Daoy (cell line): ENCODE measurements at places on chromosomes 6 and 20. TPM values are rescaled to one million over a fixed set of nuclear protein-coding genes. Genes with fewer than 3 reads are reported as not detected.

GRCh38 chr6:168676552-168677322 is 235.8 kb downstream of the SMOC2 start:
- DNase-seq, result no peak

DNA sequence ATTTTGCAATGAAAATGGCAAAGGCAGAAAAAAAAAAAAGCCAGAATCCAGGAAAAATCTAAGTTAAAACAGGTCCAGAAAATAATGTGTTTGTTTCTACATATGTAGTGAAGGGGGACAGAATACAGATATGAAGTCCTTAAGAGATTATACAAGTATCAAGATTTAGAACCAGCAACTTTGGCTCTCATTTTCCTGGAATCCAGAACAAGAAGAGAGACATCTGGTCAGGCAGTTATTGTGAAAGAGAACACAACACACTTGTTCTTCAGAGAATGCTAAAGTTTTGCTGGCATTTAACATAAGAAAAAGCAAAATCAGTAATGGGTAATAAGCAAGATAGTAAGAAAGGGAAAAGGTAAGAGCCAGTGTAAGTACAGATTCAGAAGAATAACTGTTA is 21.1 kb downstream of the BAG2 start:
- no peak for DNase-seq

DNA sequence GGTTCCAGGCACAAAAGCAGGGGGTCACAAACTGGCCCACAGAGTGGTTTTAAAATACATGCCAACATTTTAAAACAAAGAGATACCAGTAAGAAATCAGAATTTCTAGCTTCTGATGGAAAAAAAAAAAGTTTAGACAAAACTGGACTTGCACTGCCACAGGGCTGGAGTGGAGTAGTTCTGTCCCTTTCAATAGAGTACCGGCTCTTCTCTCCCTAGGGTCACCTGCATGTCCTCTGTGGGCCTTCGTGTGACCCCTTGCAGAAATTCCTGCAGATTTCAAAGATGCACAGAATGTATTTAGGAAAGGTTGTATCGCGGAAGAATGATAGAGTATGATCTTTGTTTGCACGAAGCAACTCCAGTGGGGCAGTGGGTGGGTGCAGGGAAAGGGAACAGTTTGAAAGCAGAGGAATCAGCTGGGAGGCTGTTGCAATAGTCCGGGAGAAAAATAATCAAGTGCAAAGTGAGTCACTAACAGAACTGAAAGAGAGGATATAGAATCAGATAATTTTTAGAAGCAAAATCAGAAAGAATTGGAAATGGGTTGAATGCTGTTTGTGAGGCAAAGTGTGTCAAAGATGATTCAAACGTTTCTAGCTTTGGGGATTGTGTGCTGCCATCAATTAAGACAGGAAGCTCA is 97.3 kb upstream of the STXBP5 start:
- no peak for DNase-seq

- DNase-seq, result no peak
These were observed 248.3 kb downstream of the DHX35 start for GRCh38 chr20:39210341-39211036.

GRCh38 chr6:27806981-27807440 is 105.2 kb downstream of the OR2B2 start:
- DNase-seq, result no peak

Gene PACSIN1
- total RNA-seq, result not detected in 2 replicates

GRCh38 chr6:10310330-10310653 is 104.6 kb downstream of the TFAP2A start:
- DNase-seq, result no peak

GRCh38 chr6:102742754-102743356 is 1349.3 kb downstream of the GRIK2 start:
- DNase-seq, result no peak

DNA sequence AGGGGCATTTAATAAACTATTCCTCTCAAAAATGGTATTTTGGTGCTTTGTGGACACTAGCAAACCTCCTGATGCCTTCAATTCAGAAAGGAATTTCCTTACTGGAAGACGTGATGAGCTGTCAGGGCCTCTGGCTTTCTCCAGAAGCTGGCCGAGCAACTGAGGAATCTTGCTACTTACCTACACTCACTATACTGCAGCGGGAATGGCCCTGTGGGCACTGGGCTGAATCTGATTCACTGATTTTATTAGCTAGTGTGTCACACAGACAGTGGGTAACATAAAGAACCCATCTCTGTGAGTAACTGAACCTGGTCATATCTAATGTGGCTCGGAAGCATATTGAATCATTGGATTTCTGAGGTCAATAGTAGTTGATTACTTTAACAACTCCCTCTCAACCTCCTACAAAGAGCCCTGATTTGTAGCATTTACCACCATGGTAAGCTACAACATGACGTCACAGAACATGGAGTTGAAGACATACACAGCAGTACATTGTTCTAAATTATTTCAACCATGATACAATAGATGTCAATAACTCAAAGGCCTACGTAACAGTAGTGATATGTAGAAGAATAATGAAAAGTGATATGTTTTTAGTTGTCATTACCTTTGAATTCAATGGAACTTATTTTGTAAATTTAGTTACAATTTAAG is 232.1 kb downstream of the SYNE1 start:
- DNase-seq, result no peak

DNA sequence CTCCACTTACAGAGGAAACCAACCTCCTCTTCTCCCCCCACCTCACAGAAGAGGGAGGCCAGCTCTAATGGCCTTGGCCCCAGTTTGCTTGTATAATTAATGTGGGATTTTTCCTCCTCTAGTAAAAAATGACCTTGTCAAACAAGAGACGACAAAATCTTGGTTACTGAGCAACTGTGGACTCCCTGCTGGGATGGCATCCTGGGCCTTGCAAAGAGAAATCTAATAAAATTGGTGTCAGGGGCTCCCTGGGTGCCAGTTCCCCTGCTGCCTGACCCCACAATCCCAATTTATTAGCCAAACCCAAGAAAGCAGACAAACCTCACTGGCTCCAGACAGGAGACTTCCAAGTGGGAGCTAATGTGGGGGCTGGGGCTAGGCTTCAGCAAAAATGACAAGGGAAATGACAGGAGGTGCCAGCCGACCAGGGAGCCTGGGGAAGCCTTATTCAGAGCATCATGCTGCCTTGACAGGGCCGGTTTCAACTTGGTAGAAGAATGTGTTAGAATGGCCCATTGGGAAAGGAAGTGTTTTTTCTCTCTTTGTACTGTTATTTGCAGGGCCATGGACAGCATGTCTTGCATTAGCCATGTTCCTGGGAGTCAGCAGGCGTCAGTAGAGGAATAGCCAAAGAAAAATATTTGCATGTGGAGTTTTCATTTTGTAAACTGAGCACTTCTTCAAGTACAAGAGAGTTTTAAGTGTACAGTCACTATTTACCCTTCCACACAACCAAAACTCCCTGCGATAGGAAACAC is 816.9 kb downstream of the DHX35 start:
- no peak for DNase-seq

DNA sequence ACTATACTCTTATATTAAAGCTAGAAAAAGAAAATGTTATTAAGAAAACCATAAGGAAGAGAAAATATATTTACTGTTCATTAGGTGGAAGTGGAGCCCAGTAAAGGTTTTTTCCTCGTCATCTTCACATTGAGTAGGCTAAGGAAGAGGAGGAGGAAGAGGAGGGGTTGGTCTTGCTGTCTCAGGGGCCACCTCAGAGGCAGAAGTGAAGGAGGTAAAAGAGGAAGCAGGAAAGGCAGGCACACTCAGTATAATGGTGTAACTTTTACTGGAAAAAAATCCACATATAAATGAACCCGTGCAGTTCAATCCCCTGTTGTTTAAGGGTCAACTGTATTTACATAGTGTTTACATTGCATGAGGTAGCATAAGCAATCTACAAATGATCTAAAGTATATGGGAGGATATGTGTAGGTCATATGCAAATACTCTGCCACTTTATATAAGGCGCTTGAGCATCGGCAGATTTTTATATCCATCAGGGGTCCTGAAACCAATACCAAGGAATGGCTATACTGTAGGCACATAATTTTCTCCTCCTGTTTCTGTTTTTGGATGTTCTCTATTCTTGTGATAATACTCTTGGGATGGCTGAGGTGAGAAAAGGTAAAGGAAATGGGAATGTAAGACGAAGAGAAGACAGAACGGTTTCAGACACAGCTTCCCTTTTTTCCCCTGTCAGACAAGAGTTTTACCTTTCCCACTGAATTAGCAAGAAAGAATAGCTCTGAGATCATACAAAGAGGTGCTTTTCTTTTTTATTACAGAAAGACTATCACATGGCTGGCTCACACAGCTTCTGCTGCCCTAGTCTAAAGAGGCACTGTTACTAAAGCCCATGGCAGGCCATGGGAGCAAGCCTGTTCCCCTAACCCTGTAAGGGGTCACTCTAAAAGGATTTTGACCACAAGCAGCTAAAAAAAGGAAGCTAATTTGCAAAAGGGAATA is 59.9 kb downstream of the NUDT3 start:
- no peak for DNase-seq

DNA sequence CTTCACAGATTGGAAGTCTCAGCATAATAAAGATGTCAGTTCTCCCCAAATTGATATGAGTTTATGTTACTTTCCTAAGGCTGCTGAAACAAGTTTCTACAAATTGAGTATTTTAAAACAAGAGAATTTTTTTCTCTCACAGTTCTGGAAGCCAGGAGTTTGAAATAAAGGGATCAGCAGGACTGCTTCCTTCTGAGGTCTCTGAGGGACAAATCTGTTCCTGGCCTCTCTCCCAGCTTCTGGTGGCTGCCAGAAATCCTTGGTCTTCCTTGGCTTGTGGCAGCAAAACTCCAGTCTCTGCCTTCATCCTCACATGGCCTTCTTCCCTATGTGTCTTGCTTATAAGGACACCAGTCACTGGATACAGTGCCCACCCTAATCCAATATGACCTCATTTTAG is 136.1 kb downstream of the TFAP2A start:
- DNase-seq, result no peak

- no peak for DNase-seq
These were observed 128.7 kb downstream of the NFATC2 start for GRCh38 chr20:51413857-51414256.

Gene HRH3
- not detected in 2 replicates for total RNA-seq

DNA sequence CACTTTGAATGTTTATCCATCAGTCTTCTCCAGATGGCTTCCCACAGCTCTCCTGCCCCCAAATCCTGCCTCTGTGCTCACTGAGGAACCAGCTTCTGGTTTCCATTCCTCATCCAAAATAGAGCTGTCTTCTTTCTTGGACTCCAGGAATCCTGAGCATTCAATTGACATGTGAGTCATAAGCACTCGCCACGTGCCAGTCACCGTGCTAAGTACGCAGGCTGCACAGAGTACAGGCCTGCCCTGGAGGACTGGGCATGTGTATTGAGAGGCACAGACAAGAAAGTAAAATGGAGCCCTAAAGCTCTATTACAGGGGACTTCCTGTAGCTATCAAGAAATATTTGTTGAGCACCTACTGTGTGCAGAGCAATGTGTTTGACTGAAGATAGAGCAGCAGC is 39.7 kb upstream of the LRFN2 start:
- DNase-seq, result peak; percentile 26
